ENCODE measurements at places on chromosomes 6 and 20. TPM values are rescaled to one million over a fixed set of nuclear protein-coding genes. Genes with fewer than 3 reads are reported as not detected.

GRCh38 chr6:151497905-151498304 is 4.1 kb downstream of the CCDC170 start:
- no peak for DNase-seq

Gene PIGU
- 25.0 TPM for total RNA-seq

Gene PI16
- total RNA-seq = not detected

Gene BIRC7
- total RNA-seq = not detected

- DNase-seq = no peak
Observed at GRCh38 chr6:27096834-27097511, 150.5 kb upstream of the PRSS16 start.

- no peak for DNase-seq
Observed at GRCh38 chr6:6915813-6916547, 191.8 kb upstream of the RREB1 start.

DNA sequence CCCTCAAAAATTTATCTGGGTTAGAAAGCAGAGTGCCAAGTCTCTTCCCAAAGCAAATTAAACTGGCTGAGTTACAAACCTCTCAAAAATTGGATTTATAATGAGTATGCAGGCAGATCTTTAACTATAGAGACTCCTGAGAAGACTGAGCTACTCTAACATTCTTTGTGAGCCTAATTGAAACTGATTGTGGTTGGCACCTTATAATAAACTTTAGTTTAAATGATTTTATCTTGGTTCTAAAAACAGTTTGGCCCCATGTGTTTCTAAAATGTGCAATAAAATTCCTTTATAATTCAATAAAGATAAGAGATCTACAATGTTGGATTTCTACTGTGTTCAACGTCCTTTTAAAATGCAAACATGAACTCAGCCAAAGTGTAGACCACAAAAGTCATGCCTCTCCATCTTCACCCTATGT is 480.2 kb upstream of the RNF217 start:
- DNase-seq = no peak

Gene HLA-DRB5
- total RNA-seq = 1.1 TPM

Gene FBXO5
- total RNA-seq = 9.7 TPM

DNA sequence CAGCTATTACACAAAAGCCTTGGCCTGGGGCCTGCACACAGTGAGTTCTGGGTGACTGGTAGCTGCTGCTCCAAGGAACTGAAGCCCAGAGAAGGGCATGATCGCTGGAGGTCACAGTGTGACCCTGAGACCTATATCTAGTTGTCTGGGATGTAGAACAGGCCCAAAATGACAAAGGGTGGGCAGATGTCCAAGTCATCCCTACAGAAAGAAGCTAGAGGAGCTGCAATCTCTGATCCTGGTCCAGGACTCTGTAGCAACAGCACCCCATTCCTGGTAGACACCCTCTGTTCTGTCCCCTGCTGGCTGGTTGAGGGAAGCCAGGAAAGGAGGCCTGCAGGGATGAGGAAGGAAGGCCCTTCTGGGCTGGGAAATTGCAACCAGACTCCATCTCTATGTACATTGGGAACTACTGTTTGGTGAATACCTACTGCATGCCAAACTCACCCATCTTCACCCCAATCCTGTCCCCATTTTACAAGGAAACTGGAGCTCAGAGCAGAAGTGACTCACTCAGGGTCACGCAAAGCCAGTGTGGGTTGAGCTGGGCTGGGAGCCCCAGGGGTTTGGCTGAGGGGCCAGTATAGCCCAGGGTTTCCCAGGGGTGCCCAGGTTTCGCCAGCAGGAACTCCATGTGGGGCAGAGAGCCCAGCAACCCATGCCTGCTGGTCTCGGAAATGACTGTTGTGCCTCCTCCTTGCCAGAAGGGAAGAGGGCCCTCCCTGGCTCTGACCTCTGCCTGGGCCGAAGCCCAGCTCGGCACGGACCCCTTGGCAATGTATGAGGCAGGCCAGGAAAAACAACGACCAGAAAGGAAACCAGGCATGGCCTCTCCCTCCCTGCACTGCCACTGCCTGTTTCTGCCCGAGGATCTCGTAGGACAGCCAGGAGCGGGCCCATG is 44.9 kb upstream of the TLDC2 start:
- no peak for DNase-seq

DNA sequence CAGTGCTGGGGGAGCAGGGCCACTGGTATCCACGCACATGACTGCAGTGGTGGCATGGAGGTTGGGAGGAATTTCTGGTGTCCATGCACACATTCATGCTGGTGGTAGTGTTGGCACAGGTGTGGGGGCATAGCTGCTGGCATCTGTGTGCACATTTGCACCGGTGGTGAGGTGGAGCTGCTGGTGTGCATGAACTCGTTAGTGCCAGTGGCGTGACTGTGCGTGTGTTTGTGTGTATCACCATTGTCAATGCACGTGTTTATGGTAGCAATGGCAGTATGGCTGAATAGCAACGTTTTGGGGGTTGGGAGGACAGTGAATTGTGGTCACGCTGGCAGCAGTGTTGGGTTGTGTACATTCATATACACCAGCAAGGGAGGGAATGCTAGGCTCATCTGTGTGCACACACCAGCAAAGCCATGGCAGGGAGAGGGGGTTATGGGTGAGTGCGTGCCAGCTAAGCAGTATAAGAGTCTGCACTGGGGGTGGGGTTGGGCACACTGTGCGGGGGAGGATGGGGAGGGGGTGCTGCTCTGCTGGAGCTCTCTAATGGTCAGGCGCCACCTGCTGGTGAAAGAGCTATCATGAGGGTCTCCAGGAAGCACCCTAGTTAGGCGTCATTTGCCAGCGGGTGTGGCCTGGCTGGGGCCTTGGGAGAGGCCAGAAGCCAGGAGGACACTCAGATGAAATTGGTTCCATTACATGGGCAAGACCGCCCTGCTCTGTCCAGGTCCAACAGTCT is 626.1 kb upstream of the ID4 start:
- DNase-seq = no peak

GRCh38 chr20:840858-841567 is 7.5 kb downstream of the FAM110A start:
- DNase-seq = no peak

DNA sequence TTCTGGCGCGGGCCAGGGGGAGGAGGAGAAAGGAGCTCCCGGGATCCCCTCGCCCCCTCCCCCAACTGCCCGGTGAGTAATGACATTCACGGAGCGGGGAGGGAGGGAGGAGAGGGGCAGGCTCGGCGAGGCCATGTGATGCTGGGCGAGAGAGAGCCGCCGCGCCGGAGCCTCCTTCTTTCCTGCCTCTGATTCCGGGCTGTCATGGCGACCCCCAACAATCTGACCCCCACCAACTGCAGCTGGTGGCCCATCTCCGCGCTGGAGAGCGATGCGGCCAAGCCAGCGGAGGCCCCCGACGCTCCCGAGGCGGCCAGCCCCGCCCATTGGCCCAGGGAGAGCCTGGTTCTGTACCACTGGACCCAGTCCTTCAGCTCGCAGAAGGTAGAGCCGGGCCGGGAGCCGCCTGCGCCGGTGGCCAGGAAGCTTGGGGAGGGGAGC is at the start of gene GDAP1L1:
Gene GDAP1L1, plus strand, starts transcription at position 178 of the 441 bp plus-strand sequence. Its CDS starts 27 bp downstream, at position 205.
- DNase-seq = no peak

DNA sequence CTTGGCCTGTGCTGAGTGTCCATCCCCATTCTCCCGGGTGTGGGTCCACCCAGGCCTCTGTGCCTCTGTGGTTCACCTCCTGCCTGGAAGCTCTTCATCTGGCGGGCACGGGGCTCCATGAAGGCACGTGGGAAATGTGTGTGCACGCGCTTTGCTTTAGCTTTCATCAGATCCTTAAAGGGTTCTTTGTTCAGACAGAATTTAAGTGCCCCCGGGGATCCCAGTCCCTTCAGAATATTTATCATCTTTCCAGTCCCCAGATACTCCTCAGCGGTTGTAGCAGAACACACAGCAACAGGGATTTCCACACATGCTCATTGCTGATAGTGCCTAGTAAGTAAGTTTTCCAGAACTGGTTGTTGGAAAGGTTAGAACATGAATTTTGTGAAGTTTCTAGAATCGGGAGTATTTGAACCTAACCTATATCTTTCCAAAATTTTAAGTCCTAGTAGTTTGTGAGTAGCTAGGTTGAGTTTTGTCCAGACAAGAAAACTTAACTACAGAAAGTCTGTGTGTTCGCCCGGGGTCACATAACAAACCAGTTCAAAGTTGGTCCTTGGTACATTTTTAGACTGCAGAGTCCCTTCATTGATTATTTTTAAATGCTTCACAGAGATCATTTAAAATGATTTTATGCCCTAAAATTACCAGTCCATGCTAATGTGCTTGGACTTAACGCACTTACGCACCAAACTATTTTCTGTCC is 67.7 kb downstream of the RPP40 start:
- DNase-seq = no peak

DNA sequence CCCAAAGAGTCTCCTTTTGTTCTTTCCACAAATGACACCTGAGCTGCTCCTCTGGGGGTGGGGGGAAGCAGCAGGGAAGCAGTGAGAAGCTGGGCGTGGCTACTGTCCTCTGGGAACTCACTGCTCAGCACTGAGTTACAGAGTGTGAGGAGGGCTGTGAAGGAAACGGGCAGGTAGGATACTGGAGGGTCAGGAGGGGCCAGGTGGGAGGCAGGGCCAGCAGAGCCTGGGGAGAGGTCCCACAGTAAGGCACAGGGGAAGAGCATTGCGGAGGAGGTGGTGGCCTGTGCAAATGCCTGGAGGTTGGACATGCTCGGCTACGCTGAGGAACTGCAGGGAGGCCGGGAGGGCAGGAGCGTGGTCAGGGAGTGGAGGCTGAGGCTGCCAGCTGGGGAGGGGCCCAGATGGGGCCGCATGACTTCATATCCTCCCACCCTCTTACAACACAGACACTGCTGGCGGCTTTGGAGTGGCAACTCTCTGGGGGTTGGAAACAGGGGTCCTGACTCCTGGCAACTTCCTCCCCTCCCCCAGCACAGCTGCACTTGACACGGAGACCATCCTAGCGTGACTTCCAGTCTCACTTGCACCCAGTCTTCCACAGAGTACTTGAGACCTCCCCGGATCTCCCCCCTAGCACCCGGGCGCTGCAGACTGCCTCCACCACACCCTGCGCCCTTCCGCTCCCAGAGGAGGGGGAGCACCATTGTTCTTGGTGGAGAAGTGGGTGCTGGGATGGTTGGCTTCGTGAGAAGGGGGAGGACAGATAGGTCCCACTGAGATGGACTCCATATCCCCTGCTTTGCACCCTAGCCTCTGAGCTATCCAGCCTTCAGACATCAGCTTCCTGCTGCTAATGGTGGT is 34.2 kb downstream of the RBM38 start:
- no peak for DNase-seq

Gene RIMS1
- not detected for total RNA-seq

DNA sequence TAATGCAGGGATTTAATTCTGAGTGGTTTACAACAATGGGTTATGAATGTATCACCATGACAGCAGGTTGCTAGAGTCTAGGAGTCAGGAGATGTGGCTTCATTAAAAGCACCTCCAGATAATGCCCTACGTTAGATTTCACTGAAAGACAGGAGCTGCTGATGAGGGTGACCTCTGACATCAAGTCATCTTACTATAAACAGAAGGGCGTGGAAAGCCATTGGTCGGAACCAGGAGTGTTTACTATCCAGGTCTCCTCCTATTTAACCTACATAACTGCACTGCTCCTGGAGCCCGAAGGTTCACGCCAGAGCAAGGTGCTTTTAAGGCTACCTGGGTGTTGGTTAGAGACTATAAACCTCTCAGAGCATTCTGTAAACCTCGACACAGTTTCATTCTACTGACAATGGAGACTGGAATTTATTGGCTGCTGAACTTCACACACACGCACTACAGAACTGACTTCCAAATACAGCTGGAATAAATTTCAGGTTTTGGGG is 128.7 kb downstream of the EYA4 start:
- no peak for DNase-seq

DNA sequence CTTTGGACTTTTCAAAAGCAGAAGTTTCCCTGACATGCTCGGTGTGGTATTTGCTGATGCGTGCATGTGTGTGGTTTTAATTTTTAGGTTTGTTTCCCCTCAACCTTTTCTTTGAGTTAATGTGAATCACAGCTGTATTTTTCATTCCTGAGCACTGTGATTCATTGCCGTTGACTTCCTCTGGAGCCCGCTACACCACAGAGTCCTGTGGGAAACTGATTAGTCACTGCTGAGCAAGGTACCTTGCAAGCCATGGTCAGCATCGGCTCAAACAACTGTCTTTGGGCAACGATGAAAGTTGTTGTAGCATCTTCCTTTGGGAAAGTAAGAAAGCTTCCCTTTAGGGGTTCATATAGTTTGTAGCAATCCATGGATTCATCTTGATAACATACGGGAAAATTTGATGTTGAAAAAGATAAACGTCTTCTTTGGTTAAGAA is 57.5 kb downstream of the RIN2 start:
- DNase-seq = no peak

Gene CALHM6
- 1.5 TPM for total RNA-seq

Gene UTRN
- 7.9 TPM for total RNA-seq

- DNase-seq = no peak
Observed at GRCh38 chr6:51778666-51779065, 308.7 kb downstream of the PKHD1 start.

Gene C6orf15
- not detected for total RNA-seq

DNA sequence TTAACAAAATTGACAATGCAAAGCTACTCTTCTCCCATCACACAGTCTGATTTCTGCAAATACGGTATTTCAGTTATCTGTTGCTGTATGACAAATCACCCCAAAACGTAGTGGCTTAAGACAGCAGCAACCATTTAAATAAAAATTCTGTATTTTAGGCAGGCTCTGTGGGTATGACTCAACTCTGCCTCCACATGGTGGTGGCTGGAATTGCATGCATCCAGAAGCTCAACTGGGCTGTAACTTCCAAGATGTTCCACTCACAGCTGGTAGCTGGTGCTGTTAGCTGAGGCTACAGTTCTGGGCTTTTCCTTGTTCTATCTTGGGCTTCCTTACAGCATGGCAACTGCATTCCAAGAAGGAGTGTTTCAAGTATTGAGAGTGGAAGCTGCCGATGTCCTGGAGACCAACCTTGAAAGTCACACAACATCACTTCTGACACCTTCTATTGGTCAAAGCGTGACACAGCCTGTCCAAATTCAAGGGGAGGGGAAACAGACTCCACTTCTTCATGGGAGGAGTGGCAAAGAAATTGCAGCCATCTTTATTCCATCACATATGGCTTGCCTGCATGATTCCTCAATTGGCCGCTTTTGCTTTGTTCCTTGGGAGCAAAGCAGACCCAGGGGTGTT is 39.7 kb upstream of the TULP1 start:
- peak; percentile 64 for DNase-seq

Gene OLIG3
- total RNA-seq = not detected

GRCh38 chr20:23114448-23115082 is 28.4 kb upstream of the CD93 start:
- DNase-seq = no peak

Gene TXLNB
- 0.08 TPM for total RNA-seq

Gene HFE
- not detected for total RNA-seq

Gene TJAP1
- total RNA-seq = 45.5 TPM

Gene DOK5
- total RNA-seq = 0.79 TPM

Gene RUNX2
- 37.0 TPM for total RNA-seq

Gene ARMC2
- 2.3 TPM for total RNA-seq

Gene BFSP1
- 0.16 TPM for total RNA-seq

All from activated T-cell treated with anti-CD3 and anti-CD28 coated beads, Interleukin-2, amount 50 U/mL, for 4 hours (primary cell).